ENCODE measurements at places on chromosomes 5 and 9.

DNA sequence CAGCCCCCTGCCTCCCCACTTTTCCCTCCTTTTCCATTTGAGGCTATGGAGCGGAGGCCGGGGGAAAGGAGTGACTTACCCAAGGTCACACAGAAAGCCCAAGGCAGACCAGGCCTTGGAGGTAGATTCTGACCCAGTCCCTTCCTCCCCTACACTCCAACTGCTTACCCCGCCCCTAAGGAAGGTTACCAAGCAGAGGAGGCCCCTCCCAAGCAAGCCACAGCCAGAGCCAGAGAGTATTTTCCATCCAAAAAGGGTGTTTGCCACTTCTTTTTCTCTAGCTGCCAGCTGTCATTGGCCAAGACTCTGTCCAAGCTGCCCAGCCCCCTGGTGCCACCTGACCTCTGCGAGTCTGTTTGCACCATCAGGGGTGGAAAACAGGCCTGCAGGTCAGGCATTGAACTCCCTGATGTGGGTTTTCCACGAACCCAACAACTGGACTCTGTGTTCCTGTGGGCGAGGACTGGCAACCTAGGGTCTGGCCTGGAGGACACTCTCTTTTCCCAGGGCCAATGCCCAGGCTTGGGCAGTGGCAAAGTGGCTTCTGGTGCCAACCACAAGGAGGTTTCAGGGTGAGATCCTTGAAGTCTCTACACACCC is 6.3 kb upstream of the ASS1 start:
- no peak for DNase-seq

DNA sequence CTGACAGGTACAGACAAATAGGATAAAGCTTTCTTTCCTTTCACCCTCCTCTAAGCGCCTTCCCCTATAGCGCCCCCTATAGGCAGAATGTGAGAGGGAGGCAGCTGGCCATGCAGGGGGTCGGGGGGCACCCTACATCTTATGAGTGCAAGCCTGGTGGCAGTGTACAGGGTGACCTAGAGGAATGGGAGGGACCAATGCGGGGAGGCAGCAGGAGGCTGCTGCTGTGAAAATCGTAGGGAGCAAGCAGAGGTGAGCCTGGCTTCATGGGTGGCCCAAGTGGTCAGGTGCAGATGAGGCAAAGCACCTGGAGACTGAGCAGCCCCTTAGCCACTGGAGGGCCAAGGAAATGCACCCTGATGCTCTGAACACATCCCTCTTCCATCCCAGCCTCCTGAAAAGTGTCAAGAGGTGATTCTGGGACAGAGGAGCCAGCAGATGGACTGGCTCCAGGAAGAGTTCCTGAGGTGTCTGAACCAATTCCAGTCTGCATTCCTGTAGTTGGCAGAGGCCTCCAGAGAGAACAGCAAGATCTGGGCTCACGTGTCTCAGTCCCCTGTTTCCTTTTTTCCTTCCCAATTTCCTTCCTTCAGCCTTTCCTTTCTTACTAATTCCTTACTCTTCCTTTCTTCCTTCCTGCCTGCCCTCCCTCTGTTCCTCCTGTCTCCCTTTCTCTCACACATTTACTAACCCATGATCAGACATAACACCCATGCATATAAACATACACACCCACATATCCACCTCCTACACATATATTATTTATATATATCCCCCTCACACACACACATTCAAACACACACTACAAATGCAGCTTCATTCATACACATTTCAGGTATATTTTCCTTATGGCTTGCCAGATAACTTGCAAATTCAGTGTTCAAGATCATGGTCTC is 32.8 kb upstream of the GALNT10 start:
- DNase-seq: peak; percentile 13

DNA sequence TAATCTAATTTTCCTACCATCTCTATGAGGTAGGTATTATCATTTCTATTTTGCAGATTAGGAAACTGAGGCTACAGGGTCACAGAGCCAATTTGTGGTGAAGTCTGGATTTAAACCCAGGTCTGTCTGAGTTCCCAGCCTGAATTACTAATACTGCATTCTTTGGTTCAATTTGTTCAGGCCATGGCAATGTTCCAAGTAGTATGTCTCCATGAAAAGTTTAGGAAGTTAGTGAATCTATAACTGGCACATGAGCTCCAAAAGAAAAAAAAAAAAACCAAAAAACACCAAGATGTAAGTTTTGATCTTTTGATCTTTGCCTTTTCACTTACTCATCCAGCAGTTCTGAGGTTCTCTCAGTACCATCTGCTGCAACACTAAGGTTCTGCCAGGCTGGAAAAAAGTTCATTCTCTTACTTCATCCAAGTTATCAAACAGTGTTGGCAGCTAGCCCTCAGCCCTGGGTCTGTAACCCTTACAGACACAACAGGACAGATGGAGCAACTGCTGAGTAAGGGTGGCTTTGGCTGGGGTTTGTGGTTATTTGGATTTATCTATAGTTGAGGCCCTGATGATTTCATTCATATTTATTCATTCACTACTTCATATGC is 4.4 kb upstream of the TMEM268 start:
- DNase-seq: peak; percentile 66

DNA sequence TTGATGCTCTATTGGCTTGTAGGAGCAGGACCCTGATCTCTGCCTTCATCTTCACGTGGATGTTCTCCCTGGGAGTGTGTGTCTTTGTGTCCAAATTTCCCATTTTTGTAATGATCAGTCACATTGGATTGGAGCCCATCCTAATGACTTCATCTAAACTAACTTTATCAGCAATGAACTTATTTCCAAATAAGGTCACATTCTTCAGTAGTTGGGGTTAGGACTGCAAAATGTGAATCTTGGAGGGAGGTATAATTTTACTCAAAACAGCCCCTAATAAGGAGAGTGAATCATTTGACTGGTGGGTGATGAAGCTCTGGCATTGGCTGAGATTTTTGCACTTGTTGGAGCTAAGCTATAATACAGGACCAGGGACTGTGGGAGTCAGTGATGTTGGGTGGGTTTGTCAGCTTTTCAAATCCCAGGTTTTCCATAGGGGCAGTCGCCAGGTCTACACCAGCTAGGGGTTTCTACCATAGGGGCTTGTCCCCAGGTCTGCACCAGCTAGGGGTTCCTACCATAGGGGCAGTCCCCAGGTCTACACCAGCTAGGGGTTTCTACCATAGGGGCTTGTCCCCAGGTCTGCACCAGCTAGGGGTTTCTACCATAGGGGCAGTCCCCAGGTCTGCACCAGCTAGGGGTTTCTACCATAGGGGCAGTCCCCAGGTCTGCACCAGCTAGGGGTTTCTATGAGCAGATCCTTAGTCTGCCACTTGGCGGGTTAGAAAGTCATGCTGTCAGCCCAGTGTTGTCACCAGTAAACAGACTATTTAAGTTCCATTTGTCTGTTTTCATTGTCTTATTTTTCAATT is 382.6 kb upstream of the DAP start:
- no peak for DNase-seq

DNA sequence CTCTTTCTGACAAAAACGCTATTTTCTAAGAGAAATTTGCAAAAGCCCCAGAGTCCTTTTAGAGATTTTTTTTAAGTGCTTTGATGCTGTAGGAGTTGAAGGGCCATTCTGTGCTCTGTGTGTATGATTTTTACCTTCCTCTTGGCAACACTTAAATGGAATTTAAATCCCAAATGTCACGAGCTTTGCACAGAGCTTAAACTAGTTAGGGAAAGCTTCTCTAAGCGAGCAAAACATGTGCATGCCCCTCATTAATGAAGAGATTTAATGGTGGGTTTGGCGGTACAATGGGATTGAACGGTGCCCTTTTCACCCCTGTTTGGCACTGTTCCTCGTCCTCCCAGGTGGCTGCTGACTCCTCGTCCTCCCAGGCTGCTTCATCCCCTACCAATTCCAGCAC is 220.7 kb downstream of the DRD1 start:
- no peak for DNase-seq

DNA sequence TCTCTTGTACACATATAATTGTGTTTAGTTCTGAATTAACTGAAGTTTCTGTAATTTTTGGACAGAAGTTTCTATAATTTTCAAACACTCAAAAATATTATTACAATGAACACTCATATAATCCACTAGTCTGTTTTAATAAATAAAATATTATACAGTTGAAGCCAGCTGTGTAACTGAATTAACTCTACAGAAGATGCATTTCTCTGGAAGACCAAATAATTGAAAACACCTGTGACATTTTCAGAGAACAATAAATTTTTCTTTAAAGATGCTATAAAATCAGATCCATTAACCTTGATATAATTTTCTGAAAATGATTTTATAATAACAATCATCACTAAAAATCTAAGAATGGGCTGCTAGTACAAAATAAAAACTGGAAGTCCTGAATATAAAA is 14.7 kb downstream of the NADK2 start:
- DNase-seq: no peak

DNA sequence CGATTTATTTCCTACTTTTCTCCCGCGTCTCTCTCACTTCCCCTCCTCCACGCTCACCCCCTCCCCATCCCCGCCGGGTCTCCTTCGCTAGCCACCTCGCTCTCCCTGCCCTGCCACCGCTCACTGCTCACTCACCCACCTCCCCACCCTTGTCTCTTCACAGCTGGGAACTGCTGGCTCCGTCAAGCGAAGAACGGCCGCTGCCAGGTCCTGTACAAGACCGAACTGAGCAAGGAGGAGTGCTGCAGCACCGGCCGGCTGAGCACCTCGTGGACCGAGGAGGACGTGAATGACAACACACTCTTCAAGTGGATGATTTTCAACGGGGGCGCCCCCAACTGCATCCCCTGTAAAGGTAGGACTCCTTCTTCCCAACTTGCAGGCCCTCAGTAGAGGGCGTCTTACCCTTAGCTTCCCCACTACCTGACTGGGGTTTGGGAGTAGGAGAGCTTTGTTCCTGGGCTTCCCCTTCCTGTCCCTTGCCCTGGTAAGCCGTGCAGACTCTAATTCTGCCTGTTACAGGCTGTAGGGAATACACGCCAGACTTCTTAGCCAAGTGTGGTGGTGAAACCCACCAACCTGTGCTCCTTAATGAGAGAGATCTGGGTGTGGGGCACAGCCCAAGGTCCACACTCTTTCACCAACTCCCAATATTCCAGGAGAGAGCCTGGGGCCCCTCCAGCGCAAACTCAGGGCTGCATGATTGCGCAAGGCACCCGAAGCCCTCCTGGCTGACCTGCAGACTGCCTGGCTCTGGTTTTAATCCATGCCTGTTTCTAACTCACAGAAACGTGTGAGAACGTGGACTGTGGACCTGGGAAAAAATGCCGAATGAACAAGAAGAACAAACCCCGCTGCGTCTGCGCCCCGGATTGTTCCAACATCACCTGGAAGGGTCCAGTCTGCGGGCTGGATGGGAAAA is 2.5 kb downstream of the FST start:
- DNase-seq: peak; percentile 74

GRCh38 chr5:157196045-157196444 is 15.4 kb downstream of the ITK start:
- DNase-seq: no peak

GRCh38 chr5:126963822-126964375 is 66.5 kb downstream of the MARCHF3 start:
- DNase-seq: no peak
